CD4-positive, alpha-beta T cell treated with Interleukin-2 at 100 ng/mL for 4 hours (primary cell): ENCODE measurements at places on chromosomes 2 and 18.
A peak's percentile ranks its signal among the peaks of the same experiment; 100 is the strongest.

- peak; percentile 12 for DNase-seq
Measured at GRCh38 chr2:127324635-127325034, 30.7 kb upstream of the ERCC3 start.

GRCh38 chr2:172739661-172740266 lies 4.1 kb downstream of the RAPGEF4 start:
- DNase-seq, result no peak

GRCh38 chr2:125710561-125710960 lies 945.4 kb upstream of the GYPC start:
- no peak for DNase-seq

DNA sequence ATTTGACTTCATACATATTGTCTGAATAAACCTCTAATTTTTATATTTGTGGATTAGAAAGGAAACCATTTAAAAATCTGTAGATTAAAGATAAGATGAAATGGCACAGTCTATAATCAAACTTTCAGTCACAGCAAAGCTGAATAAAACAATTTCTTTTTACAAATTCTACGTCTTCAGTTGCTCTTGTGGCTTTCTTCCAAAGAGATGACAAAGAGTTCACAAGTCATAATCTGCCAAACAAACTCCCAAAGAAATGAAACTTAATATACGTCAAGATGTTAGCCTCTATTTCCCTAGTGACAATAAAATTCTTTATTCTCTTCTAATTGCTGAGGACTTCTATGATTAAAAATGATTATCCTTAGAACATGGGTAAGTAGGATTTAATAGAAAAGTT lies 66.3 kb downstream of the FIGN start:
- no peak for DNase-seq

DNA sequence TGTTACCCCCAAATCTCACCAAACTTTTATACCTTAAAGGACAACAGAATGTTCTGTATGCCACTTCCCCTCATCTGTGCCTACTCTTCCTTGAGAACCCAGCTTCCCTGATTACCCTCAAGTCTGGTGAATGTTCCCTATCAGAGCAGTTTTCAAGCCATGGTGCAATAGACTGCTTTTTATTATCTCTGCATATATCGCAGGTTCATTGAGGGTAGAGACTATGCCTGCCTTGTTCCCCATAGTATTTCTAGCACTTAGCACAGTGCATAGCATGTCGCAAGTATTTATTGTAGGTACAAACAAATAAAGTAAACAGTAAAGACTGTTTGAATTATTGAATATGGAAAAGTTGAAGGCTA lies 146.6 kb downstream of the HAUS1 start:
- no peak for DNase-seq

- no peak for DNase-seq
Measured at GRCh38 chr18:59954755-59955156, 55.0 kb downstream of the PMAIP1 start.

- DNase-seq, result no peak
Measured at GRCh38 chr2:95300450-95300849, 3.3 kb downstream of the KCNIP3 start.

GRCh38 chr2:229153267-229153666 lies 117.8 kb downstream of the PID1 start:
- no peak for DNase-seq

DNA sequence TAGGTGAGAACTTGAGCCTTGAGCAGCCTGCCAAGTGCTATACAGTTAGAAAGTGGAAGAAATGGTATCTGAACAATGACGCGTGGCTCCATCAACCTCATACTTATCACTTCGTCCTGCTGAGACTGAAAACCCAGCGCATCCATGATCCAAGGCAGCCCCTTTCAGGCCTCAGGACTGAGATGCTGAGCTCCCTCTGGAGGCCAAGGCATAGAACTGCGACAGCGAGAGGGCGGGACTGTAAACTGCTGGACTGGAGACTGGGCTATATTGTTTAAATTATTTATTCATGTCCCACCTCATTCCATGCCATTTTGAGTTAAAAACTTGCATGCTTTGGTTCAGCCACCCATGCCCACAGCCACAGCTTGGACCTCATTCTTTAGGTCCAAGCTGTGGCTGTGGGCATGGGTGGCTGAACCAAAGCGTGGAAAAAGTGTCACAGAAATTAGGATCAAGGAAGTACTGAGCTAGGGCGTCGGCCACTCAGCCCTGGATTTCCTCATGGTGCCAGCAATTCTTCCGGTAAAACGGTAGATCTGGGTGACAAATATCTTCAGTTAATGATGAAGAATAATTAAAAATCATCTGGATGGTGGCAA lies 195.5 kb downstream of the L3MBTL4 start:
- no peak for DNase-seq

DNA sequence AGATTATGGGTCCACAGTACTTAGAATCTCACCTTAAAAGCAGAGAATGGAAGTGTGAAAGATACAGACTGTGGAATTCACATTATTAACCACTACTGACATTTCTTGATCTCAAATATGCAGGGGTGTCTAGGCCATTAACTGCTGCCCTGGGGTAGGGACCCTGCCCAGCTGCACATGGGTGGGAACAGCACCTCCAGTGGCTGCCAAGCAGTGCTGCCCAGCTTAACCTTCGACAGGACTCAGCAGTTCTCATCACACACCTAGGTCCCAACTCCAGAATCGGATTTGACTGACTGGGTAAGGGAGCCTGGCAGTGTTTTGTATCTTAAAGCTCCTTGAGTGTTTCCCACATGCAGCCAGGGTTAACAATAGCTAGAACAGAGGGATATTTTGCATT lies 14.9 kb downstream of the ERFE start:
- DNase-seq, result no peak

DNA sequence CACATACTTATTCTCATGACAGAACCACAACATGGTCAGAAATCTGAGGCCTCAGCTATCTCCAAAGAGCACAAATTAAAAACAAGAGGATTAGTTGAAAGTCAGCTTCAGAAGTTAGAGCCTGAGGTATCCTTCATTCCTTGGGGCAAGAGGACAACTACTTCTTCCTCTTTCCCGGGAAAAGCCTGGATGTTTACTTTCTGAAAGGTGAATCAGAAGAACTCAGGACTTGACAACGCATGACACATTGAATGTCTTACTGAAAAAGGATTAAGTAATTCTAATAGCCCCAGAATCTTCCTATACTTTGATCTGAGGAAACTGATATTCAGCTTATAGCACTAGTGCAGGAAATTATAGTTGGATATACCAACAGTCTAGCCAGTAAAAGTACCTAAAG lies 573.2 kb downstream of the METTL4 start:
- no peak for DNase-seq

DNA sequence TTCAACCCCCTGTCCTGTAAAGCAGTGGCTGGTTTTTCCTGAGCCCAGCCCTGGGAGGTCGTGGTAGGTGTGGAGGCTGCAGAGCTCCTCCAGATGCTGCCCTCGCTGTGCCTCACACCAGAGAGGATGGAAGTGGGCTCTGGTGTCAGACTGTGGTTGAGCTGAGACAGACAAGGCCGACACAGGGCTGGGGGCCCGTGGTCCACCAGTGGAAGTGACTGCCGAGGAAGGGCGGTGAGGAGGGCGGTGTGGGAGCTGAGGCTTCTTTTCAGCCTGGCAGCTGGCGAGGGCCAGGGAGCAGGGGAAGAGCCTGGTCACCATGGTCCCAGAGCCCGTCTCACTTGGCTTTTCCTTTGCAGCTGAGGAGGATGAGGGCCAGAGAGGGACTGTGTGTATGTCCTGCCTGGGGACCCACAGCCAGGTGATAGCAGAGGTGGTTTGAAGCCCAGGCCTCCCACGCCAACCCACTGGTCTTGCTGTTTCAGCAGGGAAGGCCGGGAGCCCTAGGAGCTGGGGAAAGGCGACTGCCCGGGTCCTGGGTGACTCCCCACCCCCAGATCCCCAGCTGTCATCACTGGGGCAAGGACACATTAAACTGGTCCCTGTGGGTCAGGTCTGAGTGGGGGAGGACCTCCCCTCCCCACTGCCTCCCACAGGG lies 8.5 kb downstream of the SFTPB start:
- DNase-seq, result no peak

DNA sequence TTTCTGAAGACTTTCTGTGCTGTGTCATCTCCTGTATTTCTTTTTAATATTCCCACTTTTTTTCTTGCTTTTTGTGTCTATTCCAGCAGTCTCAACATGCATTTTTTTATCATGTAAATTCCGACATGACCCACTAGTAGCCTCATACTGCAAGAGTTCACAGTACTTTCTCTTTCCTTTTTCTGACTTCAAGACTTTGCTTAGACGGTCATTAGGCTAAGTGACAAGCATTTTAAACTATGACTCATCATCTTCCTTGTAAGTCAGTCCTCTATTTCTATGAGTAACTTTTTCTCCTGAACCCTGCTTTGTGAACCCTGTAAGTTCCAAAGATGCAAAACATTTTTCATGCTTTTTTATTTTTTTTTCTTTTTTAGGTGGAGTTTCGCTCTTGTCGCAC lies 381.2 kb downstream of the TXNL1 start:
- DNase-seq, result no peak

DNA sequence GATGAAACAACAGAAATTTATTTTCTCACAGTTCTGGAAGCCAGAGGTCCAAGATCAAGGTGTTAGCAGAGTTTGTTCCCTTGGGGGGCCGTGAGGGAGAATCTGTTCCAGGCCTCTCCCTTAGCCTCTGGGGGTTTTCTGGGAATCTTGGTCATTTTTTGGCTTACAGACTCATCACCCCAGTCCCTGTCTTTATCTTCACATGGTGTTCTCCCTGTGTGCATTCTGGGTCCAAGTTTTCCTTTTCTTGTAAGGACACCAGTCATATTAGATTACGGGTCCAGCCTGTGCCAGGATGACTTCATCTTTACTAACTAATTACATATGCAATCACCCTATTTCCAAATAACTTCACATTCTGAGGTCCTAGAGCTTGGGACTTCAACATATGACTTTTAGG lies 292.5 kb upstream of the TRIB2 start:
- DNase-seq, result no peak

DNA sequence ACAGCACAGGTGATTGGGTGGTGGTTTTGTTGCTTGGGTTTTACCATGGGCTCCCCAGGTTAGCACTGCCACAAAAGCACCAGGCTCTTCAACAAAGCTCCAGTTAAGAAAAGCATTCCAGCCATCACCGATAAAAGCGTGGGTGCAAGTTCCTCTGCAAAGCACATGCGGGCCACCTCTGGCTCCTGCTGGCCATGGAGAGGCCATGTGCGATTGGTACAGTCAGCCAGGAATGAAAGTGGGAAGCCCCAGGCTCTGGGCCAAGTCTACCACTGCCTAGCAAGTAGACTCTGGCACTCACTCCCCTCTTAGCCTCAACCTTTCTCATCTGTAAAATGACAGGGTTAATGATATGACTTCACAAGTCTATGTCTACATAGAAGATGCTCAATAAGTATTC lies 36.0 kb downstream of the BCL11A start:
- DNase-seq, result no peak

DNA sequence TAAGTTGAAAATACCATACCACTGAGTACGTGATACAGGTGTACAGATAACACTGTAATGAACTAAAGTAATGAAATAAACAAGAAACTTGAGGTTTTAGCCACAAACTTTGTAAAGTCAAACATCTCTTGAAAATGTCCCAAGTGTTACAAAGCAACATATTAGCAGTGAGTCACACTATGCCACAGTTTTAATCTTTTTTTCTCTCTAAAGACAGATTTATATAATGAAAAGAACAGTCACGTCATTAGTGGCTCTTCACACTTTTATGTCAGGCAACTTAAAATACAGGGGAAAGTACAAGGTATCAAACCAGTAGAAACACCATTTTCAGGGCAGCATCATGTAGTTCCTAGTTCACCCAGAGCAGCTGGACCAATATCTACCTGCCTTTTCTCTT lies 42.1 kb downstream of the RAPH1 start:
- DNase-seq, result peak; percentile 16

DNA sequence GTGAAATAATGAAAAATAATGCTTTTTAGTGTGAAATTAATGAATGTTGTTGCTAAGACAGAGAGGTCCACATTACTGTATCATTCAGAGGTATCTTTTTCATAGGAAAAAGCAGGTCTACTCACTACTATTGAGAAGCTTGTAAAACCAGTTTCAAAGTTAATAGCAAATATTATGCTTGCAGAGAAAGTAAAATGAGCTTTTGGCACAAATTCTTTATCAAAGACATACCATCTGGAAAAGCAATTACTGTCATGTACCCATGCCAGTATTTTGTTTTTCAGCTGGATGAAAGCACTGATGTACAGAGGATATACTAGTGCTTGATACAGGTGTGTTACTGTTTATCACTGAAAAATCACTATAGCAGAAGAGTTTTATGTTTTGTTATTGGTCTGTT lies 77.5 kb downstream of the NCOA1 start:
- no peak for DNase-seq

GRCh38 chr18:5155218-5155906 lies 41.7 kb downstream of the AKAIN1 start:
- no peak for DNase-seq

DNA sequence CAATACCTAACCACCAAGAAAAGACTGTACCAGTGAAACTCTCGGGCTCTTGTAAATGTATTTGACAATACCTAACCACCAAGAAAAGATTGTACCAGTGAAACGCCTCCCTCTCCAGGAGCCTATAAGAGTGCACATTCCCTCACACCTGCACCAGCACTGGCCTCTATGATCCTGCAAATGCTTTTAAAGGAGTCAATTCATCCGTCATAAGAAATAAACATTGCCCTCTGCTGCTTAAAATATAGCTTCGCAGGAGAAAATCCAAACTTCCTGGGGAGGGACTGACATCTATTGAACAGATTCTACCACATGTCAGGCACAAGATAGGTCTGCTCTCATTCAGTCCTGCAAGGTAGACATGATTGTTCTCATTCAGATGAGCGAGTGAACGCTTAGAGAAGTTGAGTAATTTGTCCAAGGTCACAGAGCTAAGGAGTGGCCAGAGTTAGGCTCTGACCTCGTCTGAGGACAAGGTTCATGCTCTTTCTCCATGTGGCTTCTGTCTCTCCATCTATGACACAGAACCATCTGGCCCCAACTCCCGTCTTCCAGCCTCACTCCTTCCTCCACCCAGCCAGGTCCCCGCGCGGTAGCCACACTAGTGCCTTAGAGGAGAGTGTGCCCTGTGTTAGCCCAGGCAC lies 38.7 kb downstream of the MCFD2 start:
- no peak for DNase-seq

- peak; percentile 53 for DNase-seq
Measured at GRCh38 chr2:231708773-231709635, 679 bp downstream of the PTMA start.

- peak; percentile 38 for DNase-seq
Measured at GRCh38 chr2:213015387-213016165, 135.8 kb downstream of the IKZF2 start.

GRCh38 chr2:74457129-74457548 lies 1.1 kb upstream of the WBP1 start:
- DNase-seq, result no peak

DNA sequence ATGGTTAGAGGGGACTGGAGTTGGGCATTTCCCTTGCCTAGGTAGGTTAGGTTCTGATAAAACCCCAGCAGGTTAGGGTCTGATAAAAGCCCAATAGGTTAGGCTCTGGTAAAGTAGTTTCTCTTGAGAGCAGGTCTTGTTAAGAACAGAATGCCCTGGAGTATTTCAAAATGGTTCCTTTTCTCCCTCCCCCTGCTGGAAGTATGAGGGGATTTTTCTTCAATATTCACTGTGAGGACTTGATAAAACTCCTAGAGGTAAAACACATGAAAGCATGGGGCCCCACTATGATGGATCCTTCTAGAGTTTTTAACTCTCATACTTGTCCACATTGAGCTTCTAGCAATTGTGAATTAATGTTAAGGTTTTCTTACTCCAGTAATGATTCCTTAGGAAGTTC lies 27.6 kb downstream of the ANKAR start:
- DNase-seq, result no peak

GRCh38 chr18:63752636-63753035 lies 22.6 kb upstream of the SERPINB7 start:
- DNase-seq, result no peak
